ENCODE measurements at places on chromosomes 11 and 22.

- no peak for DNase-seq
Measured at GRCh38 chr22:30296324-30296723, 7.0 kb upstream of the CASTOR1 start.

GRCh38 chr11:78952175-78952574, 377.5 kb upstream of the NARS2 start:
- no peak for DNase-seq

- no peak for DNase-seq
Measured at GRCh38 chr11:1060852-1061616, 13.6 kb upstream of the MUC2 start.

DNA sequence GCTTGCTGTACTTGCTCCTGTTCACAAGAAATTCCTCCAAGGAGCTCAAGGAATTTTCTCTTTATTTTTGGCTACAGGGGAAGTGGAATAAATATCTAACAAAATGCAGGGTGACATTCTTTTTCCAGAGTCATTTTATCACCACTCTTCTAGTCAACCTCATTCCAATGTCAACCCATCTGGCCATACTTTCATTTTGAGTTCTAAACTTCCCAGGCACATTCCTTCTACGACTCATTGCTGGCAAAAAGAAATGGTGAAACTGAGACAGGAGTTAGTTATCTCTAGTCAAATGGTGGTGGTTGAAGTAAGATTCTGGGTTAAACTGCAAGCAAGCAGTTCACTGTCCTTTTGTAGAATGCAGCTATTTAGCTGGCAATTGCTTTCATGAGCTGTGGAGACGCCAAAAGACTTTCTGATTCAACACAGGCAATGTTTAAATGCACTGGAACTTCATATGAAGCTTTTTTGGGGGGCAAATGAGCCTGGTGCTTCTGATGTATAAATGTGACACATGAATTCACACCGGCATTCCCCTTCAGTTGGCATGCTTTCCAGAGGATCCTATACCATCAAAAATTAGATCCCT, 304.6 kb downstream of the CADM1 start:
- no peak for DNase-seq

DNA sequence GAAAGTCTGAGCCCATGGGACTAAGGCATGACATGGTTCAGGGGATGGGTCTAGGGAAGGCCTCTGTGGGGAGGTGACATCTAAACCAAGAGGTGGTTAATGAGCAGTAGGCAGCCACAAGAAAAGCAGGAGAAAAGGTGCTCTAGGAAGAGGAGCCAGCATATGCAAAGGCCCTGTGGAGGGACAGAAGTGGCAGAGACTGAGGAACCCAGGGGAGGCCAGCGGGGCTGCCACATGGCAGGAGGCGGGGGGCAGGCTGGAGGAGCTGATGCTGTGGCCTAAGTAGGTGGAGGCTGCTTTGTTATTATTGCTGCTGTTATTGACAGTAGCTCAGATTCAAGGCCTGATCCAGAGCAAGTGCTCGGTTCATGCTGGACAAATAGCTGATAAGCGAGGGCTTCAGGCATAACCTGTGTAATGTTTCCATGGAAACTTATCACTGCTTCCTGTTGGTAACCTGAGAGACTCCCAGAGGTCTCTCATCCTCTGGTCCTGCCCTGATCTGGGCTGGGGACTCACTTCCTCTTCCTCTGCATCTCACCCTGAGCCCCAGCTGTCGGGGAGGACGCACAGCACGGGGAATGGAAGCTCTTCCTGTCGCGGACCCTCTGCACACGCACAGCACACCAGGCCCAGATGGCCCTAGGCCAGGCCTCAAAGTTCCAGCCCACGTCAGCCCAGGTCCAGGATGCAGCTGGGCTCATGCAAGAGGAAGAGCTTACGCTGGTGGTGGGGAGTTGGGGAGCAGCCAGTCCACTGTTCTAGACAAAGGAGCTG, 75.2 kb upstream of the TP53I11 start:
- DNase-seq = no peak

DNA sequence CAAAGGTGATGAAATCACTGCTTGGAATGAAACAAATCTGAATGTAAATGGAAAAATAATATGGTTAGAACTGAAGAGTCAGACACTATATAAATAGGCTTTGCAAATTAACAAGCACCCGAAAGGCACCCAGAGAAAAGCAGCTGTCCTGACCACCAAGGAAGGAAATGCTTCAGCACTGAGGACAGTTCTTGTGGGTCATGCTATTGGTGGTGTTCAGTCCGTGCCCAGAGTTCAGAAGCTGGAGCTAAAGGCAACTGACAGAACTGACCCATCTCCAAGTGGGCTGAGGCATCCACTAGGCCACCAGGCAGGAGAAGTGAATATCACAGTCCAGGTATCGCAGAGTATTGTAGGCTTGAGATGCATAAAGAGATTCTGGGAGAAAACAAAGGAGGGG, 208.9 kb downstream of the OPCML start:
- DNase-seq = no peak

GRCh38 chr11:2315395-2316168, 13.8 kb downstream of the TSPAN32 start:
- no peak for DNase-seq

DNA sequence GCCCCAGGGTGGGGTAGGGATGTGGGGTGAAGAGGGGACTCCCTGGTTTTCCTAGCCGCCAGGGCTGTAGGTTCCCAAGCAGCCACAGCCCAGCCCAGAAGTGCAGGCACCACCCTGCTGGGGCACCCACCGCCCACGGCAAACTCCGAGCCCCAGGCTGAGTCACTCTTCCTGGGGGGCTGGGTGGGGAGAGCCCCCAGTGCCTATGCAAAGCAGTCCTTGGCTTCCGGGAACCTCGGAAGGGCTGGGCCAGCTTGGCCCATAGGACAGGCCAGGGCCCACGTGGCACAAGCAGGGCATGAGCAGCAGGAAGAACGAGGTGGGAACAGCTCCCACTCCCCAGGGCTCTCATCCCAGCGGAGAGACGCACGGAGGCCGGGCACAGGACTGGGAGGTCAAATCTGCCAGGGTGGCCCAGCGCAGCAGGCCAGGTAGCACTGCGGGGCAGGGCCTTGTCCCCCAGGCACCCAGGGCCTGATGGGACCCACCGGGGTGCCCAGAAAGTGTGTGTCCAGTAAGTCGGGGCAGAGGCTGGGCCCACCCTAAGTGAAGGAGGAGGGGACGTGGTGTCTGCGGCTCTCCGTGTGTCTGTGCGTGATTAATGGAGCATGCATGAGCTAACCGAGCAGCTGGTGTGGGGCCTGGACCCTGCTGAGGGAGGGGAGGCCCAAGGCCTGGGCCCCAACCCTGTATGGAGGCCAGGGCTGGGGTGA, 4.6 kb upstream of the IL17REL start:
- no peak for DNase-seq

DNA sequence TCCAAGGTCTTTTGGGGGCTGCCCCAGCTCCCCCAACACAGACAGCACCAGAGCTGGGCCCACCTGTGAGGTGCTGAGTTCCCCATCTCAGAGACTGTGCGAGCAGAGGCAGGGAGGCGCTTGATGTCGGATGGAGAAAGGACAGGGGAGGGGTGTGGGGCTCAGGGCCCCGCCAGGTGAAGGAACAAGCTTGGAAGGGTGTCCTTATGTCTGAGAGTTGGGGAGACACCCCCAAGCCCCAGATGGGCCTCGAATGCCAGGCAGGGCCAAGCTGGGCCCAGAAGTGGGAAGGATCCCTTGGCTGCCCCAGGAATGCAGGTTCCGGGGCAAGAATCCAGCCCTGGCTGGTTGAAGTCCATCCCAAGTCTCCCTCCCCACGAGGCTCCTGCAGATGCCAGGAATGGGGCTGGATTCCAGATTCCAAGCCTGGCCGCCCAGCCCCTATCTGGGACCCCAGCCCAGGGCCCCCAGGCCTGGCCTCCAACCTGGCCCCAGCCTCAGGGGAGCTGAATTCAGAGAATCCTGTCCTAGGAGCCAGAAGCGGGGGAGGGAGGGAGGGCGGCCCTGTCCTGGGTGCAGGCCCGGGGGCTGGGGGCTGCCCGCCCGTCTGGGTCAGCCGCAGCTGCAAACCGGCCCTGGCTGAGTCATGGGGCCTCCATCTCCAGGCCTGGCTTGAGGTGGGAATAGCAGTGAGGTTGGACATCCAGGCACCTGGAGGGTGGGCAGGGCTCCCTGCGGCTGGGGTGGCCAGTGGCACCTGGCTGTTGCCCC, 50.9 kb downstream of the CDKN1C start:
- no peak for DNase-seq

GRCh38 chr11:66624450-66624849, 8.0 kb downstream of the RBM14 start:
- no peak for DNase-seq

- DNase-seq = no peak
Measured at GRCh38 chr11:118086913-118087768, at the start of gene SMIM35. TSS of gene SMIM35 (minus strand) at chr11:118086963. CDS start at chr11:118086757, 206 bp downstream.

- no peak for DNase-seq
Measured at GRCh38 chr11:75429641-75429901, 3.4 kb downstream of the KLHL35 start.

DNA sequence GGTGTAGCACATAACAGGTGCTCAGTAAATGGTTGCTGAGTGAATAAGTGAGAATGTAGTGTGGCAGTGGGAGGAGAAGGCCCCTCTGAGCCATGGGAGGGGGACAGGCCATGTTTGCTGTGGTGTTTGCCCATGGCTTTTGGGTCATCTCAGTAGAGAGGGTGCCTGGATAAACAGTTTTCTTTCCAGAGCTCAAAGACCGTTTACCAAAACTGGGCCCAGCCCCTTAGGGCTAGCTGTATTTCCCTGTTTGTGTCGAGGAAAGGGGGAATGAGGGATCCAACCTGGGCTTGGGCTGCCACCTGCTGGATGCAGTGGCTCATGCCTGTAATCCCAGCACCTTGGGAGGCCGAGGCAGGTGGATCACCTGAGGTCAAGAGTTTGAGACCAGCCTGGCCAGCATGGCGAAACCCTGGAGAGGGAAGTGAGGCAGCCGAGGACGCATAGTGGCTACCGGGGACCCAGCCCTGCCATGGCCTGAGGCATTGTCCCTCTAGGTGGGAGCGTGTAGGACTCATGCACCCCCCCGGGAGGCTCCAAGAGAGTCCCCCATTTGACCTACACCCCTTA, 8.7 kb upstream of the LTO1 start:
- no peak for DNase-seq

DNA sequence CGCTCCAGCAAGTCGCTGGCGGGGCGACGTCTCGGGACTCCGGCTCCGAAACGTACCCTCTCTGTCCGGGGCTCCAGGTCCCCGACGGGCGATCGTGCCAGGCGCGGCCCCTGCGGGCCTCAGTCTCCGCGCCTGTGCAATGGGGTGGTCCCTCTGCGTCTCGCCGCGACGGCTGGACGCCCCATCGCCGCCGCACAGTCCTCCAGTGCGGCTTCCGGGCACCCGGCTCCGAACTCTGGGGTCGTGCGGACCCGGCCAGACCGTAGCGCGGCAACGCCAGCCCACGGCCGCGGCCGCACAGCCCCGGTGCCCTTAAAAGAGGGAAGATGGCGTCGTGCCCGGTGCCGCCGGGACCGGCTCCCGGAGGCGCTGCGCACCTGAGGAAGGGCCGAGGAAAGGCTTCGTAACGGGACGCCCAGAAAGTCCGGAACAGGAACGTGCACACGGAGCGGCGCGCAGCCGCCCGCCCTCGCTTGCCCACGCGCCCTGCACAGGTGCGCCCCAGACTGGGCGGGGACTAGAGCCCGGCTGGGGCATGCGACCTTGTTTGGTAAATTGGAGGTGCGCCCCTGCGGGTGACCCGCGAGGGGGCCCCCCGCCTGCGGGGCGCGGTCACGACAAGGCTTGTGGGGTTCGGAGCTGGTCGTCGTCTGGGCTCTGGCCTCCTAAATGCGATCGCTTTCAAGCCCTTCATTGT, 525 bp downstream of the BIK start:
- DNase-seq = no peak

DNA sequence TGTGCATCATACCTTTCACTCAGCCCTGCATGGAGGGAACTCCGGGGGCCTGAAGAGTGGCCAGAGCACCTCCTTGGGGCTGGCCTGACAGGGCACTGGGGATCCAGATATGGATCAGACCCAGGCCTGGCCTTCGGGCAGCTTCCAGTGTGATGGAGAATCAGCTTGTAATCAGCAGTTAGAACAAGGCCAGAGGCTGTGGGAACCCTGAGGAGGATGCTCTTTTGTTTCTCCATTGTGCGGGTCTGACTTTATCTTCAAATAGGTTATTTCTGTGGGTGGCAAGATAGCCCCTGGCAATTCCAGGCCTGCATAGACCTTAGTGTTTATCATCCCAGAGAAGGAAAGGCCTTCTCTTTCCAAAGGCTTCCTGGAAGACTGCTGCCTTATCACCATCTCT, 12.3 kb downstream of the DGAT2 start:
- DNase-seq = no peak

DNA sequence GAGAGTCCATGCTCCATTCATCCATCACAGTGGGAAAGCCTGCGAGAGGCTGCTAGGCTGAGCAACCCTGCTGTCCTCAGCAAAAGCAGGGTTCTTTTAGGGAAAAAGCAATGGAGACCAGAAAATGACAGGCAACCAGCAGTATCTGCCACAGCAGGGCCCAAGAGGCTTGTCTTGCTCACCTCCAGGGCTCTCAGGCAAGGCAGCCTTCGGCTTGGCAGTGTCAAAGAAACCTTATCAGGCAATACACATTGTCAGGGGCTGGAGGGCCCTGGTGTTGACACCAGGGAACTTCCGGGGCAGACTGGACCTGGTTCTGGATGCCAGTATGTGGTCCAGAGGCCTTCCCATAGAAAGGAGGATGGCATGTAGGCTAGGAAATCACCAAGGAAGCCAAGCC, 10.2 kb upstream of the TLCD5 start:
- DNase-seq = no peak

DNA sequence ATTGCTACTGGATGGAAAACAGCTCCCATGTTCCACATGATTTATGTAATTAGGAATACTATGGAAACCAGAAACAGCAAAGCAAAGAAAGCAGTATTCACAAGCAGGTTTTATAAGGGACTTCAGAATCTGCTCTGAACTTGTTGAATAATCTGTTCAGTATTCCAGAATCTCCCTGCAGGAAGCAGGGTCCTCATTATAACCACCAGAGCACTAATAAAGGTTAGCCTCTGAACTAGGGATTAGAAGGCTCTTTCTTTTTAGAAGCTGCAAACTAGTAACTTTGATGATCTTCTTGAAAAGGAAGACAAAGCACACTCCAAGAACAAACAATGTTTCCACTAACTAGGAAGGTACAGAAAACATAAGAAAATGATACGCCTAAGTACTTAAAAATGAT, 125.8 kb downstream of the DCDC1 start:
- DNase-seq = no peak

- no peak for DNase-seq
Measured at GRCh38 chr11:95145430-95146060, 55.9 kb downstream of the ENDOD1 start.

Measured in activated T-helper 1 cell treated with anti-CD3 and anti-CD28 coated beads, Interleukin-2, amount 50 U/mL, for 16 hours (primary cell).